Stimulated activated CD4-positive, alpha-beta T cell treated with anti-CD3 and anti-CD28 coated beads, TNF-alpha, amount 100 ng/mL, for 4 hours (primary cell): ENCODE measurements at places on chromosomes 13 and 19.

GRCh38 chr13:93750676-93751075 lies 524.1 kb downstream of the GPC6 start:
- DNase-seq: no peak

DNA sequence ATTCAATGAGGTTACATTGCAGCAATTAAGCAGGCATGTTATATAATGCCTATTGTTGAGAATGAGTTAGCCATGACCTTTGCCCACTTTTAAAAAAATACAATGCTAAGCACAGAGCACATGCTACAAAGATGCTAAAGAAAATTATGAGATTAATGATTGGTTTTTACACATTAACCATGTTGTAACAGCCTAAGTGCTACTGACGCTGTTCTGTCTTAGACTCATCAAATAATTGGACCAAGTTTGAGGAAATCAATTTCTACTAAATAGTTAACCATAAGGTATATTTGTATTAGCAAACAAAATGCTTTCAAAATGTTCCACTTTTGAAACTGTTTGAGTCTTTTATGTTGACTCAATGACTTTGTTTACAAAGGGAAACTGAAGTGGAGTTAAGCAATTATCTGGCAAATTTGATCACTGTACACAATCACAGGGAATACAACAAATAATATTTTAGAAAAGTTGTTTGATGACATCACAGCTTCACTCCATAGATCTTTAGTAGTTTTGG lies 14.3 kb downstream of the MIR17HG start:
- DNase-seq: no peak

DNA sequence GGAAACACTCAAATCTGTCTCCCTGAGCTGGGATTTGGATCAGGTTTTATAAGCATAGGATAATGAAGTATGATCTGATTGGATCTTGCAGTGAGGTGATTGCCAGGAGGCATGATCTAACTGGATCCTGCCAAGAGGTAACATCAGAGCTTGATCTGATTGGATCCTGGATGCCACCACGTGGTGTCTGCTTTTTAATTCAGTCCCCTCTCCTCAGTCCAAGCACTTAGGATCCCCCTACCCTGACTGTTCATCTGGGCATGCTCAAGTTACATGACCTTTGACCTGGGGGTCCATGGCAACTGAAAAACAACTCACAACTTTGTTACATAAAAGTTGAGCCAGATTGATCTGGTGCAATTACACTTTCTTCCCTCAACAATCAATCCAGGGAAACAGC lies 47.5 kb upstream of the LSM14A start:
- DNase-seq: no peak

- DNase-seq: no peak
Observed at GRCh38 chr13:28826368-28826767, 6.2 kb downstream of the MTUS2 start.

GRCh38 chr13:24083722-24084421 lies 76.6 kb upstream of the SPATA13 start:
- no peak for DNase-seq

DNA sequence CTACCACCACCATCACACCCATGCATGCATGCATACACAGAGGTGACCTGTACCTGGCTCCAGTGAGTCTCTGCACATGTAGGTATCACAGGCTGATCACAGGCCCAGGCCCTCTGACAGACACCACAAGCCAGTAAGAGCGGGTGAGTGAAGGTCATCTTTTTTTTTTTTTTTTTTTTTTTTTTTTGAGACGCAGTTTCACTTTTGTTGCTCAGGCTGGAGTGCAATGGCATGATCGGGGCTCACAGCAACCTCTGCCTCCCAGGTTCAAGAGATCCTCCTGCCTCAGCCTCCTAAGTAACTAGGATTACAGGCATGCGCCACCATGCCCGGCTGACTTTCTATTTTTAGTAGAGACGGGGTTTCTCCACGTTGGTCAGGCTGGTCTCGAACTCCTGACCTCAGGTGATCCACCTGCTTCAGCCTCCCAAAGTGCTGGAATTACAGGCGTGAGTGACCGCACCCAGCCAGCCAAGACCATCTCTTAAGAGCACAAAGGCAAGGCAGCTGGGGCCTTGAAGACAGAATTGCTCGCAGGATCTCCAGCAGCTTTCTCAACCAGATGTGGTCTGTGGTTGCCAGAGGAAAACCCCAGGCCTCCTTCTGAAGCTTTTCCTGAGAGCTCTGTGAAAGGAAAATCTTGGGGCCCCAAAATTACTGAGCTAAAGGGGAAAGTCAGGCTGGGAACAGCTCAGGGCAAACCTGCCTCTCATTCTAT lies 3.2 kb upstream of the NKG7 start:
- no peak for DNase-seq

GRCh38 chr13:113168211-113168610 lies 9.8 kb downstream of the PROZ start:
- DNase-seq: no peak

DNA sequence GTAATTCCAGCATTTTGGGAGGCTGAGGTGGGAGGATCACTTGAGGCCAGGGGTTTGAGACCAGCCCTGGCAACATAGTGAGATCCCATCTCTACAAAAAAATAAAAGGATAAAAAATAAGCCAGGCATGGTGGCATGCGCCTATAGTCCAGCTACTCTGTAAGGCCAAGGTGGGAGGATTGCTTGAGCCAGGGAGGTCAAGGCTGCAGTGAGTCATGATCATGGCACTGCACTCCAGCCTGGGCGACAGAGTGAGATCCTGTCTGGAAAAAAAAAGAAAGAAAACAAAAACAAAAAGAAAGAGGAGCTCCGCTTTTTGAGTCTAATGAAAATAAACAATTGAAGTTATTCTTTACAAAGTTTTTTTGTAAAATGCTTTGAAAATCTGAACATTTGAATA lies 326.2 kb downstream of the GPC5 start:
- DNase-seq: no peak

GRCh38 chr19:55344444-55344843 lies 4.8 kb downstream of the KMT5C start:
- no peak for DNase-seq

GRCh38 chr19:4496304-4496703 lies 22.0 kb downstream of the PLIN4 start:
- DNase-seq: no peak

- no peak for DNase-seq
Observed at GRCh38 chr13:103067751-103068555, 1.7 kb upstream of the SLC10A2 start.

- peak; percentile 22 for DNase-seq
Observed at GRCh38 chr19:19053508-19054314, 10.1 kb upstream of the SLC25A42 start.

DNA sequence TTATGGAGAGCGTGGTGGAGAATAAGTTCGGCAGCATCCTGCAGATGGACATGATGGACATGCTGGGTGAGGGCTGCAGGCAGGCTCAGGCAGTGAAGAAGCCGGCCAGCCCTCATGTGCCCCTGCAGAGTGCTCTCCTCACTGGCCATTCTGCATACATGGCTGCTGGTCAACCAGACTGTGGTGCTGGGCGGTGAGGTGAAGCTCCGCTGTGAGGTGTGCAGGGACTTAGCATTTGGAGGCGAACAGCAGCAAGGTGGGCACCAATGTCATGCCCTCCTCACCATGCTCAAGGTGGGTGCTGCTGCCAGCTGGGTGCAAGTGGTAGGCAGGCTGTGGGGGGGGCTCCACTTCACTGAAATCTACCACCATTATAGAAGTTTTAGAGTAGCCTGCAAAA lies 5.7 kb upstream of the ZNF492 start:
- DNase-seq: no peak

DNA sequence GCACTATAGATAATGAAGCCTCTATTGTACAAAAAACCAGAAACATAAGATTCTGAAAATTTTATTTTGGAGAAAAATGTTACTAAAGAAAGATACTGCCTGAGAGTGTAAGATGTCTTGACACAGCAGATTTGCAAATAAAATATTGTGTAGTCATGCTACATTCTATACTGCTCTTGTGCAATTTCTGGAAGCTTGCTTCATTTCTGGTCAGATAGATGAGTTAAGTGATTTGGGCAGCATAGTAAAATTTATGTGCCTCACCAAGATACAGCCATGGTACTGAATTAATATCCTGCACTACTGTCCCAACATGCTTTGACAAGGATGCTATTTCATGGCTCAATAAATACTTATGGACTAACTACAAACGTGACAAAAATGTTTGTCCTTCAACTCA lies 55.1 kb upstream of the STARD13 start:
- DNase-seq: no peak

- DNase-seq: no peak
Observed at GRCh38 chr13:63455938-63456337, 2040.3 kb upstream of the PCDH20 start.

- no peak for DNase-seq
Observed at GRCh38 chr19:1857648-1858326, 5.6 kb downstream of the KLF16 start.

DNA sequence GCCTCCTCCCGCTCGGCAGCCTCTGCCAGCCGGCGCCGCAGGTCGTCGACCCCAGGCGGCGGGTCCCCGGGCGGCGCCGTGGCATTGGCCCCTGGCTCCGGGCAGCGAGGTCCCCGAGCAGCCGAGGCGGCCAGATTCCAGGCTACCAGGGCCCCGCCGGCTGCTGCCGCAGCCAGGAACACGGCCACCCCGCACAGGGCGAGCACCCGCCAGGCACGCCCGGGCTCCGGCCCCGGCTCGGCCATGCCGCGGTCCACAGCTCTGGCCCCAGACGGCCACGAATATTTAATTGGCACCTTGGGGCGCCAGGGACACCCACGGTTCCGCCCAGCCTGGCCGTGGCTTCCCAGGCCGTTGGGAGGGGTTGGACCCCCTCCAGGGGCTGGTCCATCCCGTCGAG lies at the start of gene CCDC194:
Gene CCDC194, minus strand, starts transcription at position 283 of the 400 bp plus-strand sequence. Its CDS starts 38 bp downstream, at position 245.
- no peak for DNase-seq

DNA sequence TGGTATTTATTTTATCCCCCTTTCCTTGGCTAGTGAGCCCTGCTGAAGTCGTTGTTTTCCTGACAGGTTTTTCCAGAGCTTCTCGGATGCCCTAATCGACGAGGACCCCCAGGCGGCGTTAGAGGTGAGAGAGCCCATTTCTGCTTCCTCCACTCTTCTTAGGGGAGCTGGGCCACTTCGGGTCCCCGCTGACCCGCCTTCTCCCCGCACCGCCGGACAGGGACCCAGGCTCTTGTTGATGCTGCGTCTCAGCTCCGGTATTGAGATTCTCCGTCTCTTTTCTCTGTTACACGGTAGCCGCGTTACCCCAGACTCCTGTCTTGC lies 306 bp downstream of the SUGT1 start:
- no peak for DNase-seq

DNA sequence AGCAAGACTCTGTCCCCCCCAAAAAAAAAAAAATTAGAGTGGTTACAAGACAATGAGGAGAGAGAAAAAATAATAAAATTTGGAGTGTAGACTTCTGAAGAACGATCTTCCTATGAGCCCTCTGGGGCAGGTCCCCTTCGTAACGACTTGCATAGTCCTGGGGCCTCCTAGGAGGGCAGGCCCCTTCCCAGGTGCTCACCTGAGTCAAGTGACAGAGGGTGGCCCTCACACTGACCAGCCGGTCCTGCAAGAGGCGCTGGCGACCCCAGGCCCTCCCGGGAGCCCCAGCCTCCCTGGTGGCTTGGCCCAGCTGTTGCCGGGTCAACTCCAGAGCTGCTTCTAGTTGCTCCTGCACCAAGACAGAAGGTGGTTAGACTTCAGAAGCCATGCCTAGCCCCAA lies 14.9 kb downstream of the PLEKHA4 start:
- DNase-seq: no peak

DNA sequence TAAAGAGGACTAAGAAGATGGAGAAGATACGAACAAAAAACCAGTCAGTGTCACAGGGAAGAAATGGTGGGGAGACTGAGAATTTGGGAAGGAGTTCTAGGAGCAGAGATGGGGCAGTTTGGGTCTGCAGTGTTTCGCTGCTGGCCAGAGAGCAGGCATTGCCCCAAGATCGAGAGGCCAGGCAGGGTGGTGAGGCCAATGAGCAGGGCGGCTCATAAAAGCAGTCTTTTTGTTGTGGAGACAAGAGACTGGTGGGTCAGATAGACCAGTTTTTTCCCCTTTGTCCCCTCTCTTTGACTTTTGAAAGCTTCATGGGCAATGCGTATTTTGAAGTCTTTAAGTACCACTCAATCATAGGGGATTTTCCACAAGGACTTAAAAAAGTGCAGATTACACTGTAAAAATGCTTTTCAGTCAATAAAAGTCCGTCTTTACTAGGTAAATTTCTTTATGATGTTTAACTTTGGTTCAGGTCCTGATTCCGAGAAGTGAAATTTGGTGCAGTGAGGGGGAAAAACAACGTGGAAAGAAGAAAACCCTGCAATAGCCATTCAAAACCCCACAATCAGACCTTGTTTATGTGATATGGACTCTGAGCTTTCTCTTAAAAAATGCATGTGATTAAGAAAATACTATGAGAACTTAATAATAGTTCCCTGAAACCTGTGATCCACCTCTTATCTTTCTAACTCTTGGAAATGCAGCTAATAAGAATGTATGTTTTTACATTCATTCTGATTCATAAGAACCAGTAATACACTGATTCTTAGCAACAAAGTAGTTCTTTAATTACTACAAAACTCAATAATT lies 338.9 kb downstream of the KLF5 start:
- no peak for DNase-seq

GRCh38 chr13:75881109-75881775 lies 245.1 kb downstream of the LMO7 start:
- DNase-seq: no peak

DNA sequence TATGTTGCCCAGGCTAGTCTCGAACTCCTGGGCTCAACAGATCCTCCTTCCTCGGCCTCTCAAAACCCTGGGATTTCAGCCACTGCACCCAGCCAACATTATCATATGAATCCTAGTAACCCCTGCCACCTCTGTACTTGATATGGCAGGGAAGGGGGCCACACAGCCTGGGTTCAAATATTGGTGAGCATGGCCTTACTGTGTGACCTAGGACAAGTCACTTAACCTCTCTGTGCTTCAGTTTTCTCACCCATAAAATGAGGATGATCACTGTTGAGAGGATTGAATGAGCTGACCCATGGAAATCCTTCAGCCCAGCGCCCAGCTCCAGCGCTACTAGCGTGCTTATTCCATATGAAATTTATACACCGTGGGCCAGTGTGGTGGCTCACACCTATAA lies 3.6 kb upstream of the COMP start:
- no peak for DNase-seq

DNA sequence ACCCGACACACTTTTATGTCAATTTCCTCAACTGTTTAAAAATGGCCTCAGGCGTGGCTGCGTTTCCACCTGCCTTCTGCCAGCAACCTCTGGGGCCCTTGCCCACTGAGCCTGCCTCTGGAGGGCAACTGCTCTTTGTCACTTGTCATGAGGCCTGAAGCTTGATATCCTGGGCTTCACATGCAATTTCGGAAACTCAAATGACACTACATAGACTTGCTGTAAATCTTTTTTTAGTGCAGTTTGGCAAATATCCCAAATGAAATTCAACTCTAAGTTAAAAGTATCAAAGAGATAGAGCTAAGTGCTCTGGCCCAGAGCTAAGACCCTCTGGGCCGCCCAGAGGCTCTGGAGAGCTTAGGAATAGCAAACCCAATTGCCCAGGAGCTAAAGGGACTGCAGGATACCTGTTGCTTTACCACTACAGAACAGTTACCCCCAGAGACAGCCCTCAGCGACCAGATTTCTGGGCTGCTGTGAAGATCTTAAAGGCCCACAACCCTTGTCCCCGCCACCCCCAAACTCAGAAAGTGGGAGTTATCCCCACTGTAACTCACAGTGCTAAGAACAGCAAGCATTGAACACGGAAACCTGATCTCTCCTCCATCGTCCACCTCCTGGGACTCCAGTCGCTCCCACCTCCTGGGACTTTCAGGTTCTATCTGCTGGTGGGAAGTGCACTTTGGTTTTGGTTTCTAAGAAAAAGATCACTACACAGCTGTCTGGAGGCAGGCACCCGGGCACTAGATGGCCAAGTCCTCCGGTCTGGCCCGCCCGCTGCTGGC lies 19.4 kb downstream of the GJA3 start:
- DNase-seq: no peak

GRCh38 chr19:48674921-48675824 lies 2.4 kb upstream of the NTN5 start:
- peak; percentile 47 for DNase-seq
